Activated CD4-positive, alpha-beta T cell treated with anti-CD3 and anti-CD28 coated beads, Interleukin-2, amount 10 ng/mL, durations not matched to agents 7 days and 5 days (primary cell): ENCODE measurements at places on chromosomes 3 and 15. TPM values are rescaled to one million over a fixed set of nuclear protein-coding genes. Genes with fewer than 3 reads are reported as not detected.

- no peak overlapping the region for H3K4me3 ChIP-seq
- H3K4me1 ChIP-seq, result peaks cover 17% of the 10 kb centered on the region
- H3K27me3 ChIP-seq, result no peaks in the 10 kb centered on the region
- no peak for DNase-seq
- peaks cover 37% of the 10 kb centered on the region for H3K36me3 ChIP-seq
- H3K27ac ChIP-seq, result no peak overlapping the region
Observed at GRCh38 chr3:170865209-170866094, 4.5 kb downstream of the RPL22L1 start.

GRCh38 chr3:122025296-122025695, 3.2 kb upstream of the ILDR1 start:
- no peak overlapping the region for H3K27ac ChIP-seq
- H3K4me1 ChIP-seq, result peaks cover 14% of the 10 kb centered on the region
- no peaks in the 10 kb centered on the region for H3K36me3 ChIP-seq
- peaks cover 22% of the 10 kb centered on the region for H3K27me3 ChIP-seq

GRCh38 chr3:105965384-105965783, 96.6 kb upstream of the CBLB start:
- H3K4me1 ChIP-seq, result peaks cover 1% of the 10 kb centered on the region
- H3K36me3 ChIP-seq, result peaks cover 3% of the 10 kb centered on the region
- no peak overlapping the region for H3K27ac ChIP-seq
- no peak overlapping the region for H3K4me3 ChIP-seq
- DNase-seq, result no peak

The SCN11A gene
- total RNA-seq, result 0.02 TPM

The DNAJB11 gene
- 57.3 TPM for total RNA-seq

The CYP8B1 gene
- total RNA-seq, result not detected

The CD80 gene
- total RNA-seq, result 7.2 TPM

DNA sequence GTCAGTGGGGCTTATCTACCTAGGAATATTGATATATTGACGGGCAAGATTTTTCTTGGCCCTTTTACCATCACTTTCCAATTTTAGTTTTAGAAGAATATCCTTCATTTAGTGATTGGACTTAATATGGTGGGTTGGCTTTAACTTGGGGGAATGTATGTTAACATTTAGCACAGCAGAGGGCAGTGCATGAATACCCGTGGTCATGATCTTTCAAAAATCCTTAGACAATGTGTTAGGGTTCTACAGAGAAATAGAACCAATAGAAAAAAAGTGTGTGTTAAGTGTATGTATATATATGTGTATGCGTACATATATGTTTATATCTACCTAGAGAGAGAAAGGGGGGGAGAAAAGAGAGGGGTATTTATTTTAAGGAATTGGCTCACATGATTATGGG, 36.9 kb downstream of the GPR171 start:
- no peak overlapping the region for H3K4me3 ChIP-seq
- H3K4me1 ChIP-seq, result peaks cover 27% of the 10 kb centered on the region
- DNase-seq, result no peak
- H3K27ac ChIP-seq, result no peak overlapping the region
- no peaks in the 10 kb centered on the region for H3K36me3 ChIP-seq

DNA sequence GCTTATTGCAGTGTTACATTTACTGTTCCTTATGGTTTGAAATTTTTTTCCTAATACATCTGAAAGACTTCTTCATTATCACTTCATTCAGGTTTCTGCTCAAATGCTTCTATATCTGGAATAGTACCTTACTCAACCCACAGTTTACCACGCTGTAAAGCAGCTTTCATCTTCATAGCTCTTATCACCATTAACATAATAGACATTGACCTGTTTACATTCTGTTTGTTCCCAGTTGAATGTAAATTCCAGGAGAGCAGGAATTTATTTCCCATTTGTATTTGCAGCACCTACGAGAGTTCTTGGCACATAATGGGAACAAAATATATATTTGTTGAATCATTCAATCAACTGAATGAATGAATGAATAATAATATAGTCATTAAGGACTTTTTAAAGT, 844.6 kb upstream of the ROBO1 start:
- no peaks in the 10 kb centered on the region for H3K4me1 ChIP-seq
- H3K36me3 ChIP-seq, result no peaks in the 10 kb centered on the region
- H3K4me3 ChIP-seq, result no peak overlapping the region
- H3K27ac ChIP-seq, result no peak overlapping the region

GRCh38 chr15:101372149-101372577, 77.1 kb upstream of the SNRPA1 start:
- no peaks in the 10 kb centered on the region for H3K36me3 ChIP-seq
- H3K4me3 ChIP-seq, result no peak overlapping the region
- no peak overlapping the region for H3K27ac ChIP-seq
- no peak for DNase-seq
- no peaks in the 10 kb centered on the region for H3K4me1 ChIP-seq
- H3K27me3 ChIP-seq, result peaks cover 14% of the 10 kb centered on the region

DNA sequence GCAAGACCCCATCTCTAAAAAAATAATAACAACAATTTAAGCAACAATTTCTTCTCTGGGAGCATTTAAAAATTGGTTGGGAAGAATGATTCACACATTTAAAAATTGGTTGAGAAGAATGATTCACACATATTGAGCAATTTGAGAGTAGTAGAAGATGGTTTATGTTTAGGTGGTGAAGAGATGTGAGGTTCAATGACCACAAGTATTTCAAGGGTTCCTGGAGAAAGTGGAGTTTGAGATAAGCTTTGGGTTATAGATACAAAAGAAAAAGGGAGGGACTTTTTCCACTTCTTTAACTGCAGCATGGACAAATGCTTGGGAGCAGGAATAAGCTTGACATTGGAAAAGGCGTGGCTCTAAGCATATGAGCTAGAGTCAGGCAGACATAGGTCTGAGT, 145.7 kb upstream of the NPHP3 start:
- no peak for DNase-seq
- H3K27me3 ChIP-seq, result peaks cover 9% of the 10 kb centered on the region
- H3K27ac ChIP-seq, result no peak overlapping the region
- no peak overlapping the region for H3K4me3 ChIP-seq
- H3K36me3 ChIP-seq, result no peaks in the 10 kb centered on the region

The DZIP1L gene
- 0.37 TPM for total RNA-seq

The RTP3 gene
- not detected for total RNA-seq

The ARRDC4 gene
- 0.56 TPM for total RNA-seq

The TM6SF1 gene
- total RNA-seq, result 12.5 TPM

The IVD gene
- 47.1 TPM for total RNA-seq

- no peak overlapping the region for H3K27ac ChIP-seq
- no peak overlapping the region for H3K4me3 ChIP-seq
- no peaks in the 10 kb centered on the region for H3K4me1 ChIP-seq
- H3K27me3 ChIP-seq, result no peaks in the 10 kb centered on the region
- H3K36me3 ChIP-seq, result no peaks in the 10 kb centered on the region
- DNase-seq, result no peak
Observed at GRCh38 chr3:191702121-191702520, 241.2 kb downstream of the PYDC2 start.

The CLEC3B gene
- total RNA-seq, result 0.37 TPM

DNA sequence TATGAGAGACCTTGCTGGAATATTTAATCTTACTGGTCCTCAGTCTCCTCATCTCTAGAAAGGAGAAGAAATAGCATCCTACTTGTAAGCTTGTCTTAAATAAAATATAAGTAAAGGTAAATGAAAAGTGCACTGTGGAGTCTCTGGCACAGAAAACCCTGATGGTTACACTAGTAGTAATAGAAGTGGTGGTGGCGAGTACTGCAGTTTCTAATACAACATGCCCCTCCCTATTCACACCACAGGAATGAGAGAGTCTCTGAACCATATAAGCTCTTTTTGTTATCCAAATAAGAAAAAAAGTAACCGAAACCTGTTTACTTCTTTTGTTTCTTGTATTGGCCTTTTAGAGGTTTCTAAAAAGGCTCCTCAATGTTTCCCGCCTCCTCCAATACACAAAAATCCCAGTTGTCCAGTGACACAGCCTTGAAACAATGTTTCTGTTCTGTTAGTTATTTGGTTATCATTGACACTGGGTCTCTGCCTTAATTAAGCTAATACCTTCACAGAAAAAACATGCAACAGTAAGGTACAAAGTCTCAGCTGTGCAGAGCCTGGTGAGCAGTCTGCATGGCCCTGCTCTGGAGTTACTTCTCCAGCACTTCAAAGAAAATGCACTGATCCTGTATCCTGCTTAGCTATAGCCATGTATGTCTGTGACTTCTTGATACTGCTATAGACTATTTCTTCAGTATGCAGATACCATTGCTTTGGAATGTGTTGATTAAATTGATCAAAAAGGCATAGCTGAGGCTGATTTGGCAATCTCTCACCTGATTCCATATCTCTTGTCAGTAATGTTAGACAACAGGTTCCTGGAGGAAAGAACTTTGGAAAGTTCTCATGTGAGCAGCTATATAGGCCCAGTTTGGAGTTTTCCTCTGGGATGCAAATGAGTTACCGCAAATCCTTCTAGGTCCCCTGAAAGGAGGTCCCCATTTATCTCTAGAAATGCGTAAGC, 315.6 kb upstream of the IL12A start:
- H3K36me3 ChIP-seq, result no peaks in the 10 kb centered on the region
- no peak overlapping the region for H3K4me3 ChIP-seq
- no peak for DNase-seq
- no peak overlapping the region for H3K27ac ChIP-seq
- no peaks in the 10 kb centered on the region for H3K27me3 ChIP-seq

GRCh38 chr3:148551767-148552260, 145.9 kb upstream of the AGTR1 start:
- H3K4me1 ChIP-seq, result no peaks in the 10 kb centered on the region
- H3K27me3 ChIP-seq, result no peaks in the 10 kb centered on the region
- no peak overlapping the region for H3K27ac ChIP-seq

The CHST2 gene
- 1.3 TPM for total RNA-seq

The TPRG1 gene
- 1.2 TPM for total RNA-seq

- peaks cover 13% of the 10 kb centered on the region for H3K27me3 ChIP-seq
- no peak for DNase-seq
- H3K27ac ChIP-seq, result no peak overlapping the region
- H3K36me3 ChIP-seq, result no peaks in the 10 kb centered on the region
- no peak overlapping the region for H3K4me3 ChIP-seq
Observed at GRCh38 chr3:155390351-155390750, 96.9 kb upstream of the STRIT1 start.

The SSR3 gene
- total RNA-seq, result 143 TPM

DNA sequence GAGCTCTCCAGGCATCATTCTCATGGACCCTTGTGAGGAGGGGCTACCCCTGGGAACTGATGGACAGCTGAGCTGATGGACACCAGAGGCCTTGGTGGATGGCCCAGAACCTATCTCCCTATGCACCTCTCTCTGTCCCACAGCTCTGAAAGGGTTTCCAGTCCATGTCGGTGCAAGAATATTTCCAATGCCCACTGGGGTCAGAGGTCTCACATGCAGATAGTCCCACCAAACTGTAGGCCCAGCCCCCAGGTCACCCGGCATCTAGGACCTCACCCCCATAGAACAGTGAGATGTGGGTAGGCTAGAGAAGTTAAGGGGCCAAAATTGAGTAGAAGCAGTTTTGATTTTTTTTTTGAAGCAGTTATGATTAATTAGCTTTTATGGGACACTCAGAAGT, 2.6 kb downstream of the ALPK3 start:
- H3K4me3 ChIP-seq, result no peak overlapping the region
- H3K27ac ChIP-seq, result no peak overlapping the region
- H3K27me3 ChIP-seq, result peaks cover 7% of the 10 kb centered on the region
- peaks cover 14% of the 10 kb centered on the region for H3K4me1 ChIP-seq
- no peak for DNase-seq

The PLSCR2 gene
- total RNA-seq, result 0.35 TPM

GRCh38 chr15:89346516-89347231, 12.1 kb upstream of the POLG start:
- peaks cover 6% of the 10 kb centered on the region for H3K27me3 ChIP-seq
- no peaks in the 10 kb centered on the region for H3K36me3 ChIP-seq
- H3K27ac ChIP-seq, result no peak overlapping the region
- H3K4me3 ChIP-seq, result no peak overlapping the region
- H3K4me1 ChIP-seq, result peaks cover 4% of the 10 kb centered on the region

DNA sequence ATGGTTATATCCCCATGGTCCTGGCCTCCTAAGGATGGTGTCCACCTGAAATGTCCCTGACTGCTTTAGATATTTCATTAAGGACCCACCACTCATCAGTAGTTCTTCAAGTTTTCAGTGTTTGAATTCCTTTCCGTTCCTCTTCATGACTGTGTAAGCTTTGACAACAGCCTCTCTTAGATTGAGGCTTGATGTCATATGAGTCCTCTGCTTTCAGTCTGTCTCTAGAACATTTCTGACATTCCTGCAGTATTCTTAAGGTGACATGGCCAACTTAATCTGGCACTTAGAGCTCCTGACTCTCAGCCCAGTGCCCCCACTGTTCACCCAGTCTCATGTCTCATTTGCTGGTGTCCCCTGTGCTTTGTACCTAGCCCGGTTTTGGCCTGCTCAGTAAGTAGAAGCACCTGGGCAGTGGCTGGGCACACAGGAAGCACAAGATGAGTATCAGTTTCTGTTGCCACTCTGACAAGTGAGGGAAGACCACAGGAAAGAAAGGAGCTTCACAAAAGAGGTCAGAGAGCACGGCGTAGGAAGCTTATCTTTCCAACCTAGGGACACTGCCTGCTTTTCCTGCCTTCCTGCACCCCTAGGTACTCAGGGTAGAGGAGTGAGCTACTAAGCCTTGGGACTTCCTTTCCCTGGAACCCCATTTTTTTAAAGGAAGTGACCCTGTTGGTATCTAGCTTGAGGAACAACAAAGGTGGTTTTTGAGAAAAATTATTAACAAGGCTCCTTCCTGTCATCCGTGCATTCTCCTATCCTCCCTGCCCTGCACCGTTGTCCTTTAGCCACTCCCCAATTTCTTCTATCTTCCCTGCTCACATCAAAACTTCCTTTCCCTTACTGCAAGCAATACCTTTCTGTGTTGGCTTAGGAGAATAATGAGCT, 103.1 kb downstream of the KLHL25 start:
- H3K4me1 ChIP-seq, result peaks cover 74% of the 10 kb centered on the region
- H3K27me3 ChIP-seq, result no peaks in the 10 kb centered on the region
- H3K27ac ChIP-seq, result peak overlapping the region; percentile 98
- H3K36me3 ChIP-seq, result peaks cover 58% of the 10 kb centered on the region

The ENTPD3 gene
- not detected for total RNA-seq

DNA sequence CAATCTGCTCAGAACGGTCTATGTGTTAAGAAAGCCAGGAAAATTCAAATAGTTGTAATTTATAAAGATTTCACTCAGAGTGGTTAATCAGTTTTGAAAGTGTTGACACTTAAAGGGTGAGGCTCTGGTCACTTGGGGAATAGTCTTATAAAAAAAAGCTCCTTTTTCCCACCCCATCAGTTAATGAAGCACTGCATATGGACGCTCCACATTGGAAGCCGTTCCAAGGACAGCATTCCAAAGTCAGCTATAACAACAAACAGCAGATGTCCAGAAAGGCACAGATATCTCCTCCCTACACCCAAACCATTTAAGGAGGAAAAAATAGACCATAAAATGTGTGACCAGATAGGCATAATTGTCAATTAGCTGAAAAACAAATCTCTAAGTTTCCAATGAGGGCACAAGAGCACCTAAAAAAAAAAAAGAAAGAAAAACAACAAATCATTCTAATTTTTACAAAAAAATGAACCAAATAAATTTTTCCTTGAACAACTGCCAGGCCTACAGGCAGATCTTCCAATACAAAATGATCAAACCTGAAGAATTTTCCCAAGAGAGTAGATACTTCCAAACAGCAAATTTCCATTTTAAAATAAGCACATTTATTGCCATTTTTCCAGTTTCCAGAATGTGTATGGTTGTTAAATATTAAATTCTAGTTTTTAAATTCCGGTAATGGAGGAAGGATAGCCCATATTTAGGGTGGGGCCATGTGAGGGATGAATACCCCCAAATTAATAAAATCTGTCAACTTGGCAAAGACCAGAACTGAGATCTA, 198.3 kb downstream of the ERC2 start:
- no peak overlapping the region for H3K27ac ChIP-seq
- no peaks in the 10 kb centered on the region for H3K4me1 ChIP-seq
- H3K27me3 ChIP-seq, result peaks cover 3% of the 10 kb centered on the region
- no peaks in the 10 kb centered on the region for H3K36me3 ChIP-seq
- no peak overlapping the region for H3K4me3 ChIP-seq
